GM20000 (cell line): ENCODE measurements at places on chromosomes 13 and 19.
A peak's percentile ranks its signal among the peaks of the same experiment; 100 is the strongest.

DNA sequence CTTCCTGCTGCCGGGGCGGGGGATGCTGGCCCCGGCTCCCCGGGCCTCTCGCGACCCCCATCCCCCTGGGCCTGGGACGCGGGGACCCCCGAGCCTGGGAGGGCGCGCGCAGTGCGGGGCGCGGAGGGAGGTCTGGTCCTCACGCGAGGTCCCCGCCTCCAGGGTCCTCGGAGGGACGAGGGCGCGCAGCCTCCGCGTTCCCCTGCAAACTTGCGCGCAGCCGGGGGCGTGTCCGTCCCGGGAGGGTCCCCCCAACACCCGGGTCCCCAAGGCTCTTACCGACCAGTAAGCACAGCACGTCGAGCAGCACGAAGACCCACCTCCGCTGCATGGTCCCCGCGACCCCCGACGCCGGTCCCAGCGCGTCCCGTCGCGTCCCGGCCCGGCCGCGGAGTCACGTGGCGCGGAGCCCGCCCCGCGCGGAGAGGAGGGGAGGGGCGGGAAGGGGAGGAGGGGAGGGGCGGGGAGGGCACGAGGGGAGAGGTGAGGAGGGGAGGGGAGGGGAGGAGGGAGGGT, at the start of gene PLPP2:
Gene PLPP2 (minus strand): TSS at position 398 of the 516 bp plus-strand sequence. CDS start 67 bp downstream, at position 331.
- no peak for DNase-seq

DNA sequence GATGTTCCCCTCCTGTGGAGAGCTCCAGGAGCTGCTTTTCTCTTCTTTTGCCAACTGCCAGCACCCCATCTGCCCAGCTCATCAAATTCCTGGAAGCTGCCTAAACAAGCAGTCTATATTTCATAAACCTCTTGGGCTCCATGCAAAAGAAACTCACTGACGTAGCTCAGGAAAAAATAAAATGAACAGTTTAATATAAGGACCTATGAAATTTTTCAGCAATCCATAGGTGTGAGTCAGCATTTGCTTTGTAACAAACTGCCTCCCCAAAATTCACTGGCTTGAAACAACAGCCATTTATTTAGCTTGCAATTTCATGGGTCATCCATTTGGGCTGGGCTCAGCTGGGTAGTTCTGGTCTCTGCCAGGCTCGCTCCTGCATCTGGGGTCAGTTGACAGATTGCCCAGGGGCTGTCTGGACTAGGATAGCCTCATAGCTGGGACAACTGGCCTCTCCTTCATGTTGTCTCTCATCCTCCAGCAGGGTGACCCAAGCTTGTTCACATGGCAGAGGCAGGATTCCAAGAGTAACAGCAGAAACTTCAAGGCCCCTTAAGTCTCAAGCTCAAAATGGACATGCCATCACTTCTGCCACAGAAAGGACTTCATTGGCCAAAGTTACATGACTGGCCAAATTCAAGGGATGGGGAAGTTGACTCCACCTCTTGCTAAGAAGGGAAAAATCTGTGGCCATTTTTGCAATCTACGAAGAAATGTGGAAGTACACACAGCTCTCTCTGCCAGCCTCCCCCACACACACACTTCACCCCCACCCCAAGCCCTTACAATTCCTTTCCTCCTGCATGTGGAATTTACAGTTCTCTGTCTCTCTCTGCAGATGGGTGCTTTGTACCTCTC, 7.9 kb upstream of the PVR start:
- DNase-seq = no peak

DNA sequence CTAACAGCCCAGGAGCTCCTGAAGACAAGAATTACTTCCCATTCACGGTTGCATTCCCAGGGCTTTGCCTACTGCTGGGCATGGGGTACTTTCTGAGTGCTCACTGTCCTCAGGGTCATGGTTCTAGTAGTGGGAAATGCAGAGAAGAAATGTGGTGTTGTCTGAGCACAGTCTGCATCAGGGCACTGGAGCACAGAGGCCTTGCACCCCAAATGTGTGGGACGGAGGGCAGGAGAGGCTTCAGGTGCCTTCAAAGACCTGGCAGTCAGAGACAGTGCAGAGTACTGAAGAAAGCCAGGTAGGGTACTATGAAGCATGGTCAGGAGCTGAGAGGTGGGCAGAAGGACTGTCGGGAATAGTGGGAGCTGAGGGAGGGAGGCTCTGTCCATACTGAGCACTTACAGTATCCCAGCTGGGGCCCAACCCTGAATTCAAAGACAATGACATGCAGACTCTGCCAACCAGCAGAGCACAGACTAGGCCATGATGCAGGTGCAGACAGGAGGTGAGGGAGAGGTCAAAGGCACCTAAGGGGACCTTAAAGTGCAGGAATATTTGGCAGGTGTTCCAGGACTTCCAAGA, 144.4 kb downstream of the USP12 start:
- DNase-seq = no peak

GRCh38 chr13:113819731-113820715, 43.9 kb downstream of the GAS6 start:
- DNase-seq = no peak

DNA sequence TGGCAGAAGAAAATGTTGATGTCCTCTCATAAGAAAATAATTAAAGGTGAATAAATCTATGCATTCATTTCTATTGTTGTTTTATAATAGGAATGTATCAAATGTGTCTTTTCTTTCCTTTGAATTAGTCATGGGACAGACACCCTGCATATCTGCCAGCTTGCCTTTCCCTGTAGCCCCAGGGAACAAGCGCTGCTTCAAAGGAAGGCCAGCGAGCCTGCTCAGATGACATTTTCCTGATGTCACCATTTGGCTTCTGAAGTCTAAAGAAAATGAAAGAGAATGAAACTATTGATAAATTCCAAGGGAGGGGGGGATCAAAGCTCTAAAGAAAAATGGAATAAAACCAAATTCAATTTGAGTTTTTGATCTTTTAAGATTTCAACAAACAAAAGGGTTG, 574.8 kb downstream of the IRS2 start:
- no peak for DNase-seq

DNA sequence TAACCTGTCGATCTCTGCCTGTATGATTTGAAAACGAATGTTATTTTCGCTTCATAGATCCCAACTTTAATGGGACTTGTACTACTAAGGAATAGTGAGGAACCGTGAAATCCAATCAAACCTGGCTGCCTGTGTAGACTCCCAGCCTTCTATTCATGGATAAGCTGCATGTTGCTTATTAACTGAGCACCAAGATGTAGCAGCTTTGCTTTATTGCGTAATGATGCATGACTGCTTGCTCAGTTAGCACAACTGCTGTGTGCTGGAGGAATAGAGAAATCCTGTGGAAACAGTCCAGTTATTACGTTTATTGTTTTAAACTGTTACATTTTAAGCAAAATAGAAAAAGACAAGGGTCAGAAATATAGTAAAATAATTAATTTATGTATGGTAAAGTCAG, 108.2 kb downstream of the SHISA2 start:
- DNase-seq = no peak

GRCh38 chr13:46321494-46322225, 65.4 kb downstream of the RUBCNL start:
- DNase-seq = peak; percentile 64

DNA sequence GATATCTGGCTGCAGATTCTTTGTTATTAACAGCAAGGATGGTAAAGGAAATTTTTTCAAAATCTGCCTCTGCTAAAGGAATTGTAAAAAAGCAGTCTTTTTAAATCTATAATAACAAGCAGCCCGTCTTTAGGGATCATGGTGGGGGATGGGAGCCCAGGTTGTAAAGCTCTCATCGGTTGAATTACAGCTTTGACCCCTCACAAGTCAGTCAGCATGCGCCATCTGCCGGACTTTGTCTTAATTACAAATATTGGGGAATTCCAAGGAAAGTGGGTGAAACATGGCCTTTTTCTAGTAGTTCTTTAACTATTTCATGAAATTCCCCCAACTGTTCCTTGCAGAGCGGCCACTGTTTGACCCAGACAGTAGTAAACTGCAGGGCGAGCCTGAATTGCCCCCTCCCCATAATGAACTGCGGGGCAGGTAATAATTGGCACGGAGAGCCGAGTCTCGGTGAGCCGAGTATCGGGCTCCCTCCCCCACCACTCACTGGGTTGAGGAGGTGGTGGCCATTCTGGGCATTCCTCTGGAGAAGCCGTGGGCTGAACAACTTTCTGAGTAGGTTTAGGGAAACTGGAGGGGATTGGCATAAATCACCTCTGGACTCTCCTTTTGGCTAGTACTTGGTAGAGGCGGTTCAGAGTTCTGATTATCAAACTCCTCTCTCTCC, 11.6 kb downstream of the ZNF578 start:
- no peak for DNase-seq

GRCh38 chr19:4568886-4569285, 9.4 kb upstream of the SEMA6B start:
- no peak for DNase-seq

DNA sequence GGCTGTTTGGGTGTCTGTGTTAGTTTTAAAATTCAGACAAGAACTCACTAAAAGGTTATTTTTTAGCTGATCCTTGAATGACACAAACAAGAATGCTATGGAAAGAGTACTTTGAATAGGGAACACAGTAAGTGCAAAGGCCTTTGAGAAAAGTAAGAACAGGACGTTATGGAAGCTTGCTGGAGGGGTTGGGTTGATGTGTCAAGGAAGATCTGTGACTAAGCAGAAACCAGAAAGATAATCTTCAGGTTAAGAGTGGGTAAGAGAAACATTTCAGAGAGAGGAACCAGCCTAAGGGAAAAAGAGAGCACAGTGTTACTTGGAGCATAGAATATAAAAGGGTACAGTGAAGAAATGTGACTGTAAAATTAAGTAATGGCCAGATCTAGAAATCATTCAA, 41.2 kb upstream of the TRPC4 start:
- DNase-seq = no peak

DNA sequence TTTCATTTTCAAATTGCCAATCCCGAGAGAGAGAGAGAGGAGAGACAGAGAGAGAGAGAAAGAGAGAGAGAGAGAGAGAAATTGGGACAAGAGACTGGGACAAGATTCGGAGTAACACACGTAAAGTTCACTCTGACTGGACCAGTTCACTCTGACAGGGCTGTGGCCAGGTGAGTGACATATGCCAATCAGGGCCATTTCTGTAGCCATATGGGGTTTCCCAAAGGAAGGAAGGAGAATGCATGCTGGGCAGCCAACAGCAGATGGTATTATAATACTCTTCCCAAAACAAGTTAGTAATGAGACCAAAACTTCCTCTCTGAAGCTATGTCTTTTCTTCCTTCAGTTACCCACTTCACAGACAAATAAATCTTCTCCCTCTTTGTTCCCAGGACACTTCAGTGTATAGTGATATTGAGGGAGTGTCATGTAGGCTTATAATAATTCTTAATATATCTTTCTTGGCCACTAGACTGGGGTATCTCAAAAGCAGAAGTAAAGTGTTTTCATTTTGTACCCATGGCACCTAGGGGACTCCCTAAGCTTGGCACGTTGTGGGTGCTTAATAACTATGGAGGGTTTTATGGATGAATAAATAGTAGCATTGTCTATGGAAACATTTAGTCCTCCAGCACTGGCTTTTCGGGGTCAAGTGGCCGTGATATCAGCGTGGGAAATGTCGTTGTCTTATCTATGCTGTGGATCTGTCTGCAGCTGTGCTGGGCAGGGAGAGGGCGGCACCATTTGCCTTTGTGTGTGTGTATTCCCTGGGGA, 51.6 kb downstream of the SERP2 start:
- DNase-seq = no peak
